ENCODE measurements at places on chromosomes 3 and 15.

GRCh38 chr3:18891641-18892040, 256.7 kb upstream of the KCNH8 start:
- DNase-seq: peak; percentile 14

DNA sequence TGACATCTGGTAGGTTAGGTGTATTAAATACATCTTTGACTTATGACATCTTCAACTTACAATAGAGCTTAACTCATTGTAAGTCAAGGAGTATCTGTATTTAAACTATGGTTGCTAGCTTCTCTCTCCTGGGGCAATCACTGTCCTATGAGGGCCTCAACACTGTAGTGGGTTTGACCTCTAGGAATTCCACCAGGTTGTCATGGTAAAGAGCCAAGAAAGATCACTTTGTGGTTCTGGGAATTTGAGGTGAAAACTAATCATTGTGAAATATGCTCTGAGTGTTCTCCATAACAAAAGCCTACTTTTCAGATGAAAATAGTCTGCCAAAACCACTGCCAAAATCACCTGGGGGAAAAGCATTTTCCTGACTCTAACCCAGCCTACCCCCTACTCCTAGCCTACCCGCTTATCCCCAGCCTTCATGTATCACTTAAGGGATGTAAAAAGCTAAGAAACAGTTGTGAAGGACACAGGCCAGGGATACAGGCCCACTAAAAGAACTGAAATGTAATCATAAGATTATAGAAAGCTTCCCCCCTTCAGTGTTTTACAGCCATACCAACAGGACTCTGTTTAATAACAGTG, 723.8 kb downstream of the MECOM start:
- no peak for DNase-seq

GRCh38 chr15:101675015-101675414, 22.8 kb upstream of the TM2D3 start:
- no peak for DNase-seq

DNA sequence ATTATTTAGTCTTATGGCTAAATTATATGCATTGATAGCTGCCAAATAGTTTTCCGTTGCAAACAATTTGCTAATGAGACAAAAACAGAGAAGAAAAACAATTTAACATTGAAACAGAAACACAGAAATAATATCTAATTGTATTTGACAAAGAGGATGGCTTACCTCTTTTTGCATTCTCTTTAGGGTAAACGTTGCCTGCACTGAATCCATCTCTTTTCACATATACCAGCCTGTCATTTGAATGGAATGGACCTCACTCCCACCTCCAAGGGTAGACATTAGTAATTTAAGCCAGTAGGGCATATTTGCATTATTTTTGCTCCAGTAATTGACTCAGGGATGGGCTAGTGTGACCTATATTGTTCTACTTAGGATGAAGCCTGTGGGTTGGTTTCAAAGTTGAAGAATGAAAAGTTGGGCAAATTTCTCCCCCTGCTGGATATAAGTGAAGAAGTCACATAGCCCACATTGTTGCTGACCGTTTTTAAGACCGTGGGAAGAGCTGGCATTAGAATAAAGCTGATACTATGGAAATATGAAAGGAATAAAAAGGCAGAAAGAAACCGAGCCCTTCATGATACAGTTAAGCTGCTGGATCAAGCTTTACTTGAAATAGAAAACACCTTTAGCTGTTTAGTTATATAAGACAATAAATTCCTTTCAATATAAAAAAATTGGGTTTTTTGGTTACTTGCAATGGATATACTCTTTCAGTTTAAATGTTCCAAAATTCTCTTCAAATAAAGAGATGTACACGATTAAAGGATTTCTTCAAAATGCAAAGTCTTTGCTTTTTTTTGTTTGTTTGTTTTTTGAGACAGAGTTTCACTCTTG, 26.9 kb downstream of the PIERCE2 start:
- no peak for DNase-seq

- no peak for DNase-seq
Observed at GRCh38 chr3:128232376-128233178, 79.3 kb downstream of the EEFSEC start.

DNA sequence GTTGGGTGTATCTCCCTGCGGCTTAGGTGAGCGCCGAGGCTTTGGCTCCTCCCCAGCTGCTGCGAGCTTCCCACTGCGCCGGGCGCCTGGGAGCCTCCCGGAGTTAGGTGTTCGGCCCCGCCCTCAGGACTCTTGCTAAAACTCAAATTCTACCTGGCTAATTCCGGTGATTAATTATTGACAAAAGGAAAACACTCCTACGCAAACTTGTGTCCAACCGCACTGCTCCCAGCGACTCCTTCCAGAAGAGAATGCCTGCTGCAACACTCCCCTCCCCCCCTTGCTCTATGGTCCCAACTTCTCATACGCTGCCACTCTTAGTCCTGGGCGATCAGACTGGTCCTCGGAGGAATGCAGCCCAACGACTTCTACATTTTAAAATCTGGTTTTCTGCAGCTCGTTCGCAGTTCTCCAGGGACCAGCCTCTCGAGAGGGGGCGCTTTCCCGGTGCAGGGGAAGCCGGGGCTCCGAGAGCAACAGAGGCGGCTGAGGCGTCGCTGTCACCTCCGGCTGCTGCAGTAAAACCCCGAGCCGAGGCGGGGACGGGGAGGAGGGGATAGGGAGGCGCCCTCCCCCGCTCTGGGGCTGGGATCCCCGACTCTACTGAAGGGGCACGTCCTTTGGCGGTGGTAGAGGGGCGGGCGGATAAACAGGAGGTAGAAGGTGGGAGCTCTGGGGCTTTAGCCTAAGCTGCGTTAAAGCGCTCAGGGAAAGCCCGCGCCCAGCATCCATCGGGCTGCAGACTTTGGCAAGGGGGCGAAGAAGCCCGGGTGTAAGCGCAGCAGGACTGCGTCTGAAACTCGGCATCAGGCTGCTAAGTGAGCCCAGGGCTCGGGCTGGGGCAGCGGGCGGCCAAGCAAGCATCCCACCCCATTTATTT, at the start of gene SPTSSB:
SPTSSB (minus strand) TSS at position 77 of the 880 bp plus-strand sequence. CDS start 25,194 bp downstream, outside the sequence.
- peak; percentile 18 for DNase-seq

DNA sequence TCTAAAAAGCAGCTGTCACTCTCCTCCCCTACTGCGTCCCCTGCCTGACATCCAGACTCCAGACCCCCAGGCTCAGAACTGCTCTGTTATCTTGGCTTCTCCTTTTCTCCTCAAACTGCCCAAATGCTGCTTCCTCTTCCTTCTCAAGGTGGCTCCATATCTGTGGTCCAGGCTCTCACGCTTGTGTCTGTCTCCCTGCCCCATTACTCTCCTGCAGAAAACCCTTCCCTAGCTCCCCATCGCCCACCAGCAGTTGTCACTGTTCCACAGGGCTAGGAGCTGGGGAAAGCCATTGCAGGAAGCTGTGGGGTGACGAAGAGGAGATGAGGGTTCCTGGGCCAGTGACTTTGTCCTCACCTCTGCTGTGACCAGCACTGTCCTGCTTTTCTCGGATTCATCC, 30.7 kb upstream of the CGNL1 start:
- DNase-seq: no peak

DNA sequence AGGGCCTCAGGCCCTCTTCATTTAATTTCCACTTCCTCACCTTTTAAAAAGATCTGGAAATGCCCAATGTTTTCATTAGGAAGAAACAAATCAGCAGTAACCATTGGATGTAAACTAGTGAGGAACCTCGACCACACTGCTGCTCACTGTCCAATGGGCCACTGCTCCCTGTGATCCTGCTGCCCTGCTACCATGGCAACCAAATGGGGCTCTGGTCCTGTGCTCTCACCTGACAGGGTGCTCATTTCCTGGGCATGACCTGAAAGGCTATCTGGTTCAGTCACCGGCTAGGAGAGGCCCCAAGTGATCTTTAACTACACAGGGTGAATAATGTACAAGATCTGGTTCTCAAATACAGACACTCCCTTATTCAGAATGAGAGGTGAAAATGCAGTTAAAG, 54.6 kb downstream of the ARHGEF3 start:
- DNase-seq: no peak

DNA sequence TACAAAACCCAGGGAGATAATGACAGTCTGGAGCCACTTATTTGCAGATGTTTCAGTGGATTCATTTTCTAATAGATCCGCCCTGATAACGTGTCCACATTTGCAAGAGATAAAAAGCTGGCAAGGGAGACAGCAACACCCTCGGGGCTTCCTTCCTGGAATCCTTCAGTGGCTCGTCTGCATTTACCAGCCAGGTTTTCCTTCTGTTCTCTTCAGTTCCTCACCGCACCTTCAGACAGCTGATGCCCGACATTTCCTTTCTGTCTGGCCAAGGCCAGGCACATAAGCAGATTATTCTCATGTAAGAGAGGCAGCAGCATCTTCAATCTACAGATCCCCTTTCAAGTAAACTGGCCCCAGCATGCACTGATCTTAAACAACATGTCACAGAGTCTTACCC, 56.2 kb upstream of the SPATA12 start:
- no peak for DNase-seq

GRCh38 chr3:78434801-78435200, 1333.0 kb downstream of the ROBO1 start:
- no peak for DNase-seq

DNA sequence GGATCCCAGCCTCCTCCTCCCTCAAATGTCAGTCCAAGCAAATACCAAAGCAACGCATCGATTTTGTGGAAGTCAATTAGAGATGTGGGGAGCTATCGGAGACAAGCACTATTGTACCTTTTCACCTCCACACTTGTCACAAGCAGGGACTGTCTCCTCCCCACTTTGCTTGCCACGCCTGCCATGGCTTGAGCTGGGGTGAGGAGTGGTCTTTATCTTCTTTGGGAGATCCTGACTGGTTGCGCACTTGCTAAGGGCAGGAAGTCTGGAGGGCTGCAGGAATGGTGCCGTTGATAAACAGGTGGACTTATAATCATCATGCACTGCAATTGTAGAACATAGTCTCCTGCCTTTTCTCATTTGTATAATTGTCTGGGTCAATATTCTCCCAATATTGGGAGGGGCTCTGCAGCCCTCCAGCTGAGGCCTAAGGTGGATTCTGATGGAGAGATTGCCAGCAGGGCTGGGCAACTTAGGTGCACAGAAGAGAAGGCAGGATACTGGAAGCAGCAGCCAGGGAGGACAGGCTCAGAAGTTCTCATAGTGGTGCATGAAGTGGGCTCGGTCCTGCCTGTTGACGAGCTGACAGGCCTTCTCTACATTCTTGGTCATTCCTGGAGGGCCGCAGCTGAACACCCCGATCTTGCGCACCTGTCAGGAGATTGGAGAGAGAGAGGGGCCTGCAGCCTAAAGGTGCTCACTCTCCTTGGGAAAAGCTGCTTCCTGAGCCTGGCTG, 20.2 kb downstream of the DUOX2 start:
- no peak for DNase-seq

- DNase-seq: no peak
Observed at GRCh38 chr3:45283471-45283870, 57.4 kb upstream of the TMEM158 start.

GRCh38 chr15:56760186-56760585, 26.9 kb upstream of the ZNF280D start:
- no peak for DNase-seq

DNA sequence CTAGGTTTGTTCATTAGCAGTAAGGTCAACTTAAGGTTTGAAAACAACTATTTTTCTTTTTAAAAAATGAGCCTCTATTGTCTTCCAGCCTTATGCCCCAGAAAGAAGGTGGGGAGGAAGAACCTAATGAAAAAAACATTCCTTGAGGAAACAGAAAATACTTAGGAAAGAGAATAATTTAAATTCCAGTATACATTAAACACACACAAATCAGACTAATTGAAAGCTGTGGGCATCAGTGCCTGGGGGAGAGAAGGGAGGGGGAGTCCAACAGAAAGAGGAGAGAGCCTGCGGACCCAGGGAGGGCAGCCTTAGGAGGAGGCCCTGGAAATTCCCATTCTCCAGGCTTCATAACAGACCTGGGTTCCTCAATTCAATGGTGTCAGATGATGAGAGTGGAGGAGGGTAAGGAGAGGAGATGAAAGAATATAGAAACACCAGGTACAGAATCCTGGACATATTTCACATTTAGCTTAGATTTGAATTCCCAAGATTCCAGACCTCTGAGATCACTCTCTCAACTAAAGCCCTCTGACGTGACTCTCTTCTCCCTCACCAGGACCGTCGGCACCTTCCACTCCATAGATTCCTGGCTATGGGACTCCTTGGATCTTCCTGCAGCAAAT, 320.5 kb upstream of the UMPS start:
- no peak for DNase-seq

DNA sequence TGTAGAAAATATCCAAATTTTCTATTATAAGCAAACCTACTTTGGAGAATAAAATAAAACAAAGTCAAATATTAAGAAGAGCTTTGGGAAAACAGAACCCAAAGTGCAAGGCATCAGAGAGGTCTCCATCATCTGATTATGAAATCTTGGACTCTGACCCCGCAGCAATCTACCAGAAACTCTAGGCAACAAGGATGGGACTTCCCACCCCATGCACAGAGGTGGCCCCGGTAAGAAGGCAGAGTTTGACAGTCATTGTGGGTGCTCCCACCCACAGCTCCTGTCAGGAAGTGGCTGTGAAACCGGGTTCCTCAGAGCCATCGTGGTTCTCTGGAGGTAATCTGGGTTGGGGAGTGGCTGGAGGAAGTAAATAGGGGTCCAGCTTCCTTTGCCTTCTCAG, 37.0 kb upstream of the TJP1 start:
- no peak for DNase-seq

- no peak for DNase-seq
Observed at GRCh38 chr3:188003188-188004171, 150.5 kb upstream of the LPP start.

GRCh38 chr3:122929188-122930062, 98.1 kb downstream of the SEMA5B start:
- no peak for DNase-seq

- DNase-seq: no peak
Observed at GRCh38 chr3:112030901-112031300, 3.6 kb upstream of the TMPRSS7 start.

- DNase-seq: no peak
Observed at GRCh38 chr3:53688066-53688465, 158.2 kb downstream of the CHDH start.

GRCh38 chr3:48711727-48712126, 5.3 kb downstream of the IP6K2 start:
- DNase-seq: no peak

- no peak for DNase-seq
Observed at GRCh38 chr3:124384527-124384926, 345.7 kb upstream of the UMPS start.

- no peak for DNase-seq
Observed at GRCh38 chr3:110821586-110821985, 250.0 kb upstream of the NECTIN3 start.

DNA sequence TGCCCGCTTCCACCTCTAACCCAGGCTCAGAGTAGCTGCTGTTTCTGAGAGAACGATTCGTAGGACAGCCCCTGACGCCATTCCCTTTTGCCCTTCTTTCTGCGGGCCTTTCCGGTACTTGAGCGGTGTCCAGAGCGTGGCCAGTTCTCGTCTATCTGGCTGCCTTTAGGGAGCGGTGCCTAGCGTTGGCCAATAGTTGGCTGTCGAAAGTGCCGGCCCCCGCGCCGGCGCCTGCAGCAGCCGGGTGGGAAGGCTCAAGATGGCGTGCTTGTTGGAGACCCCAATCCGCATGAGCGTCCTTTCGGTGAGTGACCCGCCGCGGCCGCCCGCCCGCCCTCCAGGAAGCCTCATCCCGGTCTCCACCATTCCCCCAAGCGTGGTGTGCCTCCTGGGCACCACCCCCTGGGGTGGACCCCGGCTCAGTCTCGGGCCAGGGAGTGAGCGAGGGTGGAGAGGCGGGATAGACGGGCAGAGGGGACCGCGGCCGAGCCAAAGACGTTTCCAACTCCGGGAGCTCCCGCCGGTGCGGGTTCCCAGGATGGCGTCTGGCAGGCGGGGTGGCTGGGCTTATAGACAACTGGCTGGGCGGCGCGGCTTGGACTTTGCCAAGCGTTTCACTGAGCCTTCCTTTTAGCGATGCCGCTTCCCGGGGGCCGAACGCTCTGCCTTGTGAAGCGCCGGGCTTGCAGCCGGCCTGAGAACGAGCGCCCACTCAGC, at the start of gene ARMC8:
ARMC8 (plus strand) TSS at position 6 of the 717 bp plus-strand sequence; CDS start at position 260, 254 bp downstream.
- DNase-seq: peak; percentile 4

GRCh38 chr3:131324923-131325322, 56.7 kb upstream of the NUDT16 start:
- no peak for DNase-seq
